Neuronal stem cell (in vitro differentiated cells): ENCODE measurements at places on chromosomes 16 and 17.
A peak's percentile ranks its signal among the peaks of the same experiment; 100 is the strongest.

- no peak for DNase-seq
- H3K27ac ChIP-seq, result no peak overlapping the region
- peak overlapping the region; percentile 87 for H3K4me3 ChIP-seq
- peaks cover 18% of the 10 kb centered on the region for H3K36me3 ChIP-seq
- H3K27me3 ChIP-seq, result no peaks in the 10 kb centered on the region
Observed at GRCh38 chr17:81398176-81398831, 3.0 kb downstream of the BAHCC1 start.

DNA sequence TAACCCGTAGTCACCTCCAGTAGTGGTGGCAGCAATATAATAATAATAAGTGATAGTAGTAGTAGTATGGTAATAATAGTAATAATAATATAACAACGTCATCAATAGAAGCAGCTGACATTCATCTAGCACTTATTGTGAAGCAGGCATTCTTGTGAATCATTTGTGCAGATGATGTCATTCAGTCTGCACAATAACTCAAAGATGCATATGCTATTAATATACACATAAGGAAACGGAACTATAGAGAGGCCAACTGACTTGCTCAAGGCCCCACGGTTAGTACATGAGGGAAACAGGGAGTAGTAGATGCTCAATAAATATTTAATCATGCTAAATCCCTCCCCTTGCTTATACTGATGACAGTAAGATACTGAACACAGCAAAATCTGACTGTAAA lies 35.4 kb upstream of the GAN start:
- no peak for DNase-seq
- no peak overlapping the region for H3K4me3 ChIP-seq
- H3K4me1 ChIP-seq, result no peaks in the 10 kb centered on the region

- H3K4me3 ChIP-seq, result no peak overlapping the region
- no peak overlapping the region for H3K27ac ChIP-seq
- H3K4me1 ChIP-seq, result peaks cover 12% of the 10 kb centered on the region
- no peak for DNase-seq
Observed at GRCh38 chr17:35315283-35315682, 58.1 kb downstream of the SLFN11 start.

GRCh38 chr17:37744633-37744927 lies 279 bp downstream of the HNF1B start:
- peaks cover 9% of the 10 kb centered on the region for H3K4me1 ChIP-seq
- H3K4me3 ChIP-seq, result no peak overlapping the region
- no peaks in the 10 kb centered on the region for H3K36me3 ChIP-seq
- DNase-seq, result no peak
- H3K27me3 ChIP-seq, result peaks cover 97% of the 10 kb centered on the region

- H3K27me3 ChIP-seq, result no peaks in the 10 kb centered on the region
- H3K27ac ChIP-seq, result no peak overlapping the region
- no peak for DNase-seq
Observed at GRCh38 chr16:79826732-79827475, 226.4 kb upstream of the MAF start.

DNA sequence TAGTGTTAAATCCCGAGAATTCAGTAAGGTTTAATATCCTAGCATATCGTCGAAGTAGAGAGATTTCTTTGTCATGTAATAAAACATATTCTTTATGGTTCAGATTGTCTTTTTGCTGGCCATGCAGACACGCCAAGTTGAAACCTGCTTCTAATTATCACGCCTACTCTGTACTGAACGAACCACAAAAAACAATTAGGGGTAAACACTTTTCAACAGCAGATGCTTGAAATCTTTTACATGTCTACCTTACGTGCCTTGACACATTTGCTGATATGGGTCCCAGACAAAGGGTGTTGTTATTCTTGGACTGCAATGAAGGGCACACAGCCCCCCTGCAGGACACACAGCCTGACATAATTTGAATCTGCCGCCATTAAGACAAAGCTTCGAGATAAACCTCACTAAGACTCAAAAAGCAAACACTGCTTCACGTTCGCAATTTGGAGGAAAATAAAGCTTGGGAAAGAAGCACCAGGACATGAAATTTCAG lies 13.3 kb downstream of the WIPI1 start:
- no peaks in the 10 kb centered on the region for H3K36me3 ChIP-seq
- H3K27me3 ChIP-seq, result no peaks in the 10 kb centered on the region
- no peak overlapping the region for H3K27ac ChIP-seq
- DNase-seq, result no peak
- H3K4me1 ChIP-seq, result no peaks in the 10 kb centered on the region

DNA sequence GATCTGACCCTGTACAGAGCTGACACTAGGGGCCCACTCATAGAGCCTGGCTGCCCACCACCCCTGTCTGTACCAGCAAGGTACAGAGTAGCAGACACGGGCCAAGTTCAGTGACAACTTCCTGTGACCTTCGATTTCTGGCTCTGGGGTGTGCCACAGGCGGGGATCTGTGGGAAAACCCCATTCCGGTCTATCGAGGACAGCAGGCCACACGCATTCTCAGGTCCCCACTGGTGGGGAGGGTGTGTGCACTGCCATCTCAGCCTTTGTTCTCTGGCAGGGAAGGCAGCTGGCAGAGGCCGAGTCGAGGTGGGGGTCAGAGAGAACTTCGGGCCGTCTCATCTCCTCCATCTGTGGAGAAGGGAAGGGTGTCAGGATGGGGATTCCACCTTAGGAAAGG lies 10.0 kb downstream of the NLE1 start:
- H3K4me1 ChIP-seq, result no peaks in the 10 kb centered on the region
- DNase-seq, result no peak
- peaks cover 74% of the 10 kb centered on the region for H3K36me3 ChIP-seq

DNA sequence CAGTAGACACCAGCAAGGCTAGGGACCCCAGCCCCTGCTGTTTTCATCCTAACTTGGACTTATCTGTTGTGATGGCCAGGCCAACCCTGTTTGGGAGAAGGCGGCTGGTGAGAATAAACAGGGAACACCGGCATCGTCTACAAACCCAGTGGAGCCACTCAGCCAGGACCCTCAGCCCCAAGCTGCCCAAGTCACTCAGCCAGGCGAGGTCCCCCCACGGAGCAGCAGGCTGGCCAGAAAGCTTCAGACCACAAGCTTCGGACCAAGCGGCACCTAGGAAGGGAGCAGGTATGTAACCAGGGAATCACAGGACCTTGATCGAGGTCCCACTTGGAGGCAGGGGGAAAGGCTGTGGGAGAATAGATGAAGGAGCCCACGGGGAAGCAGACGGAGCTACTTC lies 23.4 kb downstream of the RBFOX3 start:
- DNase-seq, result no peak
- no peak overlapping the region for H3K4me3 ChIP-seq
- no peak overlapping the region for H3K27ac ChIP-seq
- no peaks in the 10 kb centered on the region for H3K36me3 ChIP-seq

GRCh38 chr17:49297141-49297540 lies 64.9 kb downstream of the ZNF652 start:
- H3K36me3 ChIP-seq, result peaks cover 24% of the 10 kb centered on the region
- no peak overlapping the region for H3K27ac ChIP-seq
- no peak for DNase-seq
- no peak overlapping the region for H3K4me3 ChIP-seq

- H3K27me3 ChIP-seq, result no peaks in the 10 kb centered on the region
- H3K4me1 ChIP-seq, result peaks cover 43% of the 10 kb centered on the region
- DNase-seq, result no peak
- H3K4me3 ChIP-seq, result no peak overlapping the region
- no peaks in the 10 kb centered on the region for H3K36me3 ChIP-seq
- H3K27ac ChIP-seq, result no peak overlapping the region
Observed at GRCh38 chr16:49530427-49530970, 156.9 kb downstream of the C16orf78 start.
